Breast epithelium (tissue), 4 donors: ENCODE measurements at places on chromosomes 6 and 20. TPM values are rescaled to one million over a fixed set of nuclear protein-coding genes. Genes with fewer than 3 reads are reported as not detected.

- no peak for DNase-seq
Measured at GRCh38 chr20:1528811-1529210, 28.7 kb downstream of the SIRPD start.

GRCh38 chr6:116528780-116529179, 16.7 kb downstream of the TRAPPC3L start:
- no peak for DNase-seq

GRCh38 chr20:9516234-9516871, 2.0 kb downstream of the LAMP5 start:
- DNase-seq: no peak

DNA sequence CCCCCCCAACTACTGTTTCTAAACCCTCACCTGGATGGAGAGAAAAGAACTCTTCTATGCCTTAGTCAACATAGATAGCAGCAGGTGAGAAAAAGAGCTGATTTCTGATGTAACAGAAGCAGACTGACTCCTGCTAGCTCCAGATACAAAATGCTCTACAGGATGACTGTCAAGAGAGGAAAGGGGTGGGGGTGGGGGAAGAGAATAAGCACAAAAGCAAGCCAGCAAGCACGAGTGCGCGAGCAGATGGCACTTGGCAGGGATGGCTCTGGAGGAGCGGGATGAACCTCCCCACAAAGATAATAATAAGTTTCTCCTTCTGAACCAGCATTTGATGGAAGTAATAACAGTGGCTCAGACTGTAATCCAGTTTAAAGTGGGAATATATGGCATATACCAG, 45.6 kb upstream of the SPDEF start:
- no peak for DNase-seq

DNA sequence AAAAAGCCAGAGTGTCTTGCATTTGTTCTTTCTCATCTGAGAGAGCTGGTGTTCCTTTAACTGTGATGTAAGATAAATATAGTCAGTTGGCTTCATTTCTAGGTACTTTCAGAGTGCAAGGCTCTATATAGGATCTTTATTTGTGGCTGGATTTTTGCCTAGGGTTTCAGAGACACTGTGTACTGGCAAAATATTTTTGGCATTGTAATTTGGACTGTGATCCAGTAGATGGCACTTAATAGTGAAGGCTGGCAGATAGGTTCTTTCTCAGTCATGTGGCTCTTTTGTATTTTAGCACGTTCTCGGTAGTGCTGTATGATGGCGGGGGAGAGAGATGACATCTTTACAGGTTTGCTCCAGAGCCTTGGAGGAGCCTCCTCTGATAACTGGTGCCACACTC, 26.8 kb upstream of the SLC35B3 start:
- DNase-seq: no peak

GRCh38 chr6:3418496-3419060, 38.3 kb downstream of the SLC22A23 start:
- DNase-seq: no peak

Gene SLC44A4
- 10.5 TPM for total RNA-seq

GRCh38 chr20:20712004-20712473, 405 bp downstream of the RALGAPA2 start:
- no peak for DNase-seq

GRCh38 chr20:41923624-41924023, 305.4 kb upstream of the CHD6 start:
- no peak for DNase-seq

DNA sequence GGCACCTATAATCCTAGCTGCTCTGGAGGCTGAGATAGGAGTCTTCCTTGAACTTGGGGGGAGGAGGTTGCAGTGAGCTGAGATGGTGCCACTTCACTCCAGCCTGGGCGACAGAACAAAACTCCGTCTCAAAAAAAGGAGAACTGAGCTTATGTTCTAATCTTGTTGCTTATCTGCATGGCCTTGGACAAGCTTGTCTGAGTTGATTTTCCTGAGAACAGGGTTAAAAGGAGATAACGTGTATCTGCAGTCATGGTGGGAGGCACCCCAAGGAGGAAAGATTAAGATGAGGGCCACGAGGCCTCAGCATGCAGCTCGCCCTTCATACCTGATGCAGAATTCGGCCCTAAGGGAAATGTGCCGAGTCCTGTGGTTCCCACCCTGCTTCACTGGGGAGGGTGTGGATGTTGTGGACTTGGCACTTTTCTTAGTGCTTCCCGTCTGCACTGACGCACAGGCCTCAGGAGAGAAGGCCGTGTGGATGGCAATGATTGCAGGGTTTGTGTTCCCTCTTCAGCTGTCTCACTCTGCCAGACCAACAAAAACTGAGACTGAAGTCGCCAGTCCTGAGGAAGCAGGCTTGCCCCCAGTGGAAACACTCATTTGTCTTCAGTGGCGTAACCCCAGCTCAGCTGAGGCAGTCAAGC, 56.3 kb downstream of the EZR start:
- no peak for DNase-seq

DNA sequence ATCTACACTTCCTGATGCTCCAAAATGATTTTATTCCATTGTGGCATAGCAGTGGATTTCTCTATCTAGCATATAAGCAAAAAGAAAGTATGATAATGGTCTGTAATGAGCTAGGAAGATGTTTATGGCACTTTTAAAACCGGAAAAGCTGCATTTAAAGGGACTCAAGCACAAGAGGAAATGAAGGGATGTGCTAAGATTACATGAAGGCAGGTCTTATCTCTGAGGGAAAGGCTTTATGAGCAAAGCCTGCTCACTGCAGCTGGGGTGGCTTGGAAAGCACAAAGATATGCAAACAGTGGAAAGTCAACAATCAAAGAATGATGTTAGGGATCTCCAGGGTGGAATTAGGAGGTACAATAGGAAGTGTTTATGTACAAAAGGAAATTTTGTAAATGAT, 138.2 kb downstream of the TENT5A start:
- no peak for DNase-seq
